CD4-positive, alpha-beta memory T cell (primary cell): ENCODE measurements at places on chromosomes 5 and 9. TPM values are rescaled to one million over a fixed set of nuclear protein-coding genes. Genes with fewer than 3 reads are reported as not detected.

- DNase-seq = no peak
Observed at GRCh38 chr5:169923988-169924387, 56.3 kb downstream of the INSYN2B start.

GRCh38 chr5:149674686-149675085 is 55.4 kb upstream of the PPARGC1B start:
- DNase-seq = no peak

DNA sequence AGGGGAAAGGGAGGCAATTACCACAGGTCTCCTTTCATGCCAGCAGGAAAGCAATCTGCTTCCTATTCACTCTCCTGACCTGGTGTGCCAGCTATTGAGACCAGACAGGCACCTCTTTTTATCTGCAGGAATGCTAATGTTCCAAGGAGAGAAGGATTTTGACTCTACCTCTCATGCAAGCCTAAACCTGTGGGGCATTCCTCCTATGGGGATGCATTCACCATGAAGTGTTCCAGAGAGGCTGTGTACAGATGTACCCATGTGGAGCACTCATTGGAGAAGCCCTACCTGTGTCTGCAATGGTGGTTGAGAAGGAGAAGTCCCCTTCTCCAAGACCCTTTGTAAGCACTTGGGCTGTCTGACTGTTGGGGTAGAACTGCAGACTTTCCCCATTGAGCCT is 45.4 kb upstream of the EDIL3 start:
- no peak for DNase-seq

DNA sequence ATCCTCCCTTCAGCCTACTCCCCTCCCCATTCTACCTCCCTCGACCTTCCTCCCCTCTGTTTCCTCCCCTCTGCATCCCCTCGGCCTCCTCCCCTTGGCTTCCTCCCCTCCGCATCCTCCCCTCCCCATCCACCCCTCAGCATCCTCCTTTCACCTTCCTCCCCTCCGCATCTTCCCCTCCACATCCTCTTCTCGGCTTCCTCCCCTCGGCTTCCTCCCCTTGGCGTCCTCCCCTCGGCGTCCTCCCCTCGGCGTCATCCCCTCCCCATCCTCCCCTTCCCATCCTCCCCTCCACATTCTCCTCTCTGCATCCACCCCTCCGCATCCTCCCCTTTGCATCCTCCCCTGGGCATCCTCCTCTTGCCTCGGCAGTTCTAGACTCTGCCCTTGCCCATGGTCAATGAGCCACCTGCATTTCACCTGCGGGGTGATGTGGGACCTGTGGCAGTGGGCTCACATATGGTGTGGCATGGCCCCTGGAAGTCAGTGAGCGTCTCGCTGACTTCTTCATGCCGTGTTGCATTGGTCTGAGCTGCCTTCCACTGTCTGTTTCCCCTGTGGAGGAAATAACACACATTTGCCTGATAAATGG is 113.0 kb downstream of the WNK2 start:
- no peak for DNase-seq

- DNase-seq = no peak
Observed at GRCh38 chr9:115191667-115192066, 73.7 kb upstream of the TNC start.

DNA sequence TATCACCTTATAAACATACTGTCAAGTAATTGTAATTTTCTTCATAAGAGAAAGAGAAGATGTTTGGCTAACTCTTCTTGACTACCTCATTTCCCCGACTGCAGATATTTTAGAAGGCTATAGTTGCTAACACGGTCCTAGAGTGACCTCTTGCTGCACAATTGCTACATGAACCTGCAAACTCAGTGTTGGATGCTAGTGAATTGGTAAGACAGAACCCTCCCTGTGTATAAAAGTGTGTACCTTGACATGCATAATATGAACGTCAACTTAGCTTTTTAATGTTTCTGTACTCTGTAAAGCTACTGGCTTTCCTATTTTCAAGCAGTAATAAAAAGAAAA is 46.7 kb upstream of the CER1 start:
- DNase-seq = no peak

GRCh38 chr5:87887247-87887646 is 381.4 kb downstream of the TMEM161B start:
- DNase-seq = no peak

GRCh38 chr5:148063861-148064260 is at the start of gene SPINK5:
Gene SPINK5, plus strand, starts transcription at chr5:148063980. Its CDS starts 65 bp downstream, at chr5:148064045.
- DNase-seq = no peak

IL13 gene
- not detected for total RNA-seq

KDM3B gene
- 84.7 TPM for total RNA-seq

SV2C gene
- total RNA-seq = not detected
